ENCODE measurements at places on chromosomes 16 and 17.

DNA sequence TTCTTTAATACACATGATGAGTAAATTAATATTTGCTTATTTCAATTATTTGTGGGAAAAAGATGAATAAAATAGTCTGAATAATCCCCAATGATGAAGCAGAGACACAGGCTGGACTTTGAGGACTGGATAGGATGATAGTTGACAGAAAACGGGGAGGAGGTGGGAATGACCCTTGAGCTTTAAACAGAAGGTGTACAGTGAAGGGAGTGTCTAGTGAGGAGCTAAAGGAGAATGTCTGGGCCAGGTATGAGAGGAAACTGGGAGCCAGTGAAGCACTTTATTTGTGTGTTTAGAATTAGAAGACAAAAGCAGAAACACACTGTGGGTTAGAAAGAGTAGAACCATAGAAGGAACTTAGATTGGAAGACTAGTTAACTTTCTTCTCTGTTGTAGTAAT is 230.4 kb upstream of the CA10 start:
- DNase-seq, result no peak

GRCh38 chr17:56231693-56232092 is 78.4 kb downstream of the ANKFN1 start:
- no peak for DNase-seq

DNA sequence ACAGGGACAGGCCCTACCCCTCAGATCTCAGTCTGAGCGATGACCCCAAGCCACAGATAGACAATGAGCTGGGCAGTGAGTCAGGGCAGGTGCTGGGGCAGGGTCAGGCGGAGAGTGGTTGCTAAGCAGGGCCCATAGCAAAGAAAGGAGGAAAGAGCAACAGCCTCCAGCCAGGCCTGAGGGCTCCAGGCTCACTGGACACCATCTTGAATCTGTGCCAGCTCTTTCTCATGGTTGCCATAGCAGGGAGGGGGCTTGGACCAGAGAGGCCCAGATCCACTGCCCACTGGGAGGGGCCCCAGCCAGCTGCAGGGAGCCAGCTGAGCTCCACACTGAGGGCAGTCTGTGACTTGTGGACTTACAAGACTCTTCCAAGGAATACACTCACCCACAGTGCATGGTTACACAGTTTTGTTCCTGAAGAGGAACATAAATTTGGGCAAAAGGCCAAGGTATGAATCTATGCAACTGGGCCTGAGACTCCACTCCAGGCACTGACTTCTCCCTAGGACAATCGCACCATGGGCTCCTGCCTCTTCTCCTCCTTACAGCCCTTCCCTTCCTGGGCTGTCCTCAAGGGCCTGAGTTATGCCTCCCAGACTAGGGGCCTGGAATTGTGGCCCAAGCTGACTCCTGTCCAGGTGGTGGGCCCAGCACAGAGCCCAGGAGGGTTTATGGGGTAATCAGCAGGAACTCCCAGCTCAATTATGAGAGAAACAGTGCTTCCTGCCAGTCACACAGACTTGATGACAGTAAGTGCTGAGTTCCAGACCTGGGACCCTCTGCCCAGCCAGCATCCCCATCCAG is 59.9 kb downstream of the BEAN1 start:
- no peak for DNase-seq

- no peak for DNase-seq
These were observed 19.1 kb downstream of the CUEDC1 start for GRCh38 chr17:57935833-57936807.

DNA sequence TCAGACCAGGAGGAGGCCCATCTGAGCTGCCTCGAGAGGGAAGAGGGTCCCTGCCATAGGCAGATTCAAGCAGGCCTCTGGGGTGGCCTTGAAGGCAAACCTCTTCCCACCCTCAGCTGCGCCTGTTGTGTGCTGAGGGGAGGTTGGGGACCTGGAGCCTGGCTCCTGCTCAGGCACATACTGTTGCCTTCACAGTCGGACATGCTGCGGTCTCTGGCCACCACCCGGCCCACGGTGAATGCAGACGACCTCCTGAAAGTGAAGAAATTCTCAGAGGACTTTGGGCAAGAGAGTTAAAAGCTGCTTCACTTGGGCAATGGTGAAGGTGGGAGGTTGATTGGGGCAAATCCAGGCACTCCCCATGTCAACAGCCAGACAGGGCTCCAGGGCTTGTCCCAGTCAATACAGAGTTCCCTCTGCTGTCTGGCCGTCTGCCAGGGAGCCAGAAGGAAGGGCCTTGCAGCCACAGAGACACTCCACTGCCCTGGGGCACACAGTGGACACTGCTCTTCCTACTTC is 6.3 kb downstream of the PDF start:
- no peak for DNase-seq

DNA sequence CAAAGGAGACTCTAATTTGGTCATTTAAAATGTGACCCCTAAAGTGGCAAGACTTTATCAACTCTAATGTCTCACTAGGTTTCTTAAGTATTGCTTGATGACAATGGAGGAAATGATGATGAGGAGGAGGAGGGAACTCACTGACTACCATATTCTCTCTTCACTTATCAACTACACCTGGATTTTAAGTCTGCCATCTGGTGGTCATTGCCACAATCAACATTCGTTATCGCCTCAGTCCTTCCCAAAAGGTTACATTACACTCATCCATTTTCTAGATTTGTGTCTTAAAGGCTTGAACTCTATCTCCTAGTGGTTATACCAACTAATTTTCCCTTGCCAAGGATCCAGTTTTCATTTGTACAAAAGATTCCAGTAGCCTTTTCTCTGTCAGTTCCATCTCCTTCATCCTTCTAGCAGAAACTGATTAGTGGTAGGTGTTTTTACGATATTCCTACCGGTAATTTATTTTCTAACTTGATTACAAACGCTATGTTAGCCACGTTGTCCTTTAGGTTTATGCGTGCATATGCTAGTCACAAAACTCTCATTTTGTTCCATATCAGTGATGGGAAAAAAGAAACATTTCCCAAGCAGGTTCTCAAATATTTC is 114.6 kb upstream of the NOG start:
- DNase-seq, result no peak

GRCh38 chr16:56844056-56844455 is 21.0 kb upstream of the SLC12A3 start:
- DNase-seq, result no peak

GRCh38 chr17:14306596-14306995 is 5.7 kb downstream of the HS3ST3B1 start:
- no peak for DNase-seq

DNA sequence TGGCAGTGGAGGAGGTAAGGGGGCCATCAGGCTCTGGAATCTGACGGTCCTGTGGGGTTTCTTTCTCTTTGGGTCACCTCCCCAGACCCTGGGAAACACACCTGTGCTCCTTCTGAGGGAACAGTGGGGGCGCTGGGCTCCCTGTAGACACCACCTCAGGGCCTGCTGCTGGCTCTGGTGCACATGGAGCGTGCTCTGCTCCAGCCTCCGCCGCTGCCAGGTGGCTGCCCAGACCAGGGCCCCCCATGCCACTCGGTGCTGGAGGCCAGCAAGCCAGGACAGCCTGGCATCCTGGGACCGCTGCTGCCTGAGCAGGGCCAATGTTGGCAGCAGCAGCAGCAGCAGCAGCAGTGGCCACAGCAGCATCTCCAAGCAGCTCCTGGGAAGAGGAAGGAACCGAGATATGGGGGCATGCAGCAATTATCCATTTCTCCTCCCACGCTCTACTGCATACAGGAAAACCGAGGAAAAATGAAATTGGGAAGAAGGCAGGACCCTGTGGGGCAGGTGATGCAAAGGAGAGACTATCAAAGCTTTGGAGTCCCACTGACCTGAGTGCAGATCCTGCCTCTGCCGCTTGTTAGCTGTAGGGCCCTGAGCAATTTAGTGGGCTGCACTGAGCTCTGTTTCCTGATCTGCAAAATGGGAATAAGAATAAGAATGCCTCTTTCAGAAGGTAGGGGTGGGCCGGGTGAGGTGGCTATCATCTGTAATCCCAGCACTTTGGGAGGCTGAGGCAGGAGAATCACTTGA is 902 bp downstream of the GHDC start:
- no peak for DNase-seq

DNA sequence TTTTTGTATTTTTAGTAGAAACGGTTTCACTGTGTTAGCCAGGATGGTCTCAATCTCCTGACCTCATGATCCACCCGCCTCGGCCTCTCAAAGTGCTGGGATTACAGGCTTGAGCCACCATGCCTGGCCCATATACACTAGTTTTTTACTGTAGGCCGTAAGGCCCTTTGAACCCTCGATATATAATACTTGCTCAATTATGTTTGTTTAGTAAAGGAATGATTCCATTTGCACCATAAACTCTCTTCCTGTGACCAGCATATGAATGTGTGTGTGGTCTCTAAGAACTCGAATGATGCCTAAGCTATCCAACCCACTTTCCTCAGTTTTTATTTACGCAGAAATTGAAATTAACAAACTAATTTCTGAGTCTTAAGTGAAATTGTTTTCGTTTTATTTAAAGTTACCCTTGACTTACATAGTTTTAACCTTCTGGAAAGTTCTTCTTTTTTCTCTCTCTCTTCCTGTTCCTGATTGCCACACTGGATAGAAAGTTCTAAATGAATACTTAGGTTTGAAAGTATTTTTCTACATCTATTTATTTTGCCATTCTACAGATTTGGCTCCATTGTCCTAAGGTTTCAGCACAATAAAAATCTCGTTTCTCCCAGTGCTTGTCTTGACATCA is 37.9 kb downstream of the PIGL start:
- DNase-seq, result no peak

GRCh38 chr16:25875956-25876598 is 184.3 kb downstream of the HS3ST4 start:
- no peak for DNase-seq

GRCh38 chr17:31842195-31843069 is 16.6 kb downstream of the COPRS start:
- DNase-seq, result no peak

DNA sequence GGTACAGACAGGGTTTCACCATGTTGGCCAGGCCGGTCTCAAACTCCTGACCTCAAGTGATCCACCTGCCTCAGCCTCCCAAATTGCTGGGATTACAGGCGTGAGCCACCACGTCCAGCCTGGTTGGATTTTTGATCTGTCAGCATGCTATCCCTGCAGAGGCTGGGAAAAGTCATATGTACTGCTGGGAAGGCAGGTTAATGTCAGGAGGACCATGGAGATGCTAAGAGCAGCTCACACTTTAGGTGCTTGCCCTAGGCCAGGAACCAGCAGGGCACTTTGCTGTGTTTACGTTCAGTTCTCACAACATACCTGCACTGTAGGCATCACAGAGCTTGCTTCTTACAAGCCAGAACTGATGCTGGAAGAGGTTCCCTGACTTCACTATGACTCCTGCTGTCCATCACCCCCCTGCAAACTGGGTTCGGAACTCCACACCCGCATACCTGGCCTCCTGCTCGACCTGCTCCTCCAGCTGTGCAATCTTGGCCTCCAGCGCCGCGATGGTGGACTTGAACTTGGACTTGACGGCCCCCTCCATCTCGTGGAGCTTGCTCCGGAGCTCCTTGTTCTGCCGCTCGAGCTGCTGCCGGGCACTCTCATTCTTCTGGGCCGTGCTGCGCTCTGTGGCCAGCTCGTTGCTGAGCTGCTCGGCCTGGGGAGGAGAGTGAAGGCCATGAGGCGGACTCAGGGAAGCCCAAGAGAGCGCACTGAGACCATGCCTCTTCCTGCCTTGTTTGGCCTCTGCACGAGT is 66.8 kb downstream of the NDE1 start:
- DNase-seq, result no peak

DNA sequence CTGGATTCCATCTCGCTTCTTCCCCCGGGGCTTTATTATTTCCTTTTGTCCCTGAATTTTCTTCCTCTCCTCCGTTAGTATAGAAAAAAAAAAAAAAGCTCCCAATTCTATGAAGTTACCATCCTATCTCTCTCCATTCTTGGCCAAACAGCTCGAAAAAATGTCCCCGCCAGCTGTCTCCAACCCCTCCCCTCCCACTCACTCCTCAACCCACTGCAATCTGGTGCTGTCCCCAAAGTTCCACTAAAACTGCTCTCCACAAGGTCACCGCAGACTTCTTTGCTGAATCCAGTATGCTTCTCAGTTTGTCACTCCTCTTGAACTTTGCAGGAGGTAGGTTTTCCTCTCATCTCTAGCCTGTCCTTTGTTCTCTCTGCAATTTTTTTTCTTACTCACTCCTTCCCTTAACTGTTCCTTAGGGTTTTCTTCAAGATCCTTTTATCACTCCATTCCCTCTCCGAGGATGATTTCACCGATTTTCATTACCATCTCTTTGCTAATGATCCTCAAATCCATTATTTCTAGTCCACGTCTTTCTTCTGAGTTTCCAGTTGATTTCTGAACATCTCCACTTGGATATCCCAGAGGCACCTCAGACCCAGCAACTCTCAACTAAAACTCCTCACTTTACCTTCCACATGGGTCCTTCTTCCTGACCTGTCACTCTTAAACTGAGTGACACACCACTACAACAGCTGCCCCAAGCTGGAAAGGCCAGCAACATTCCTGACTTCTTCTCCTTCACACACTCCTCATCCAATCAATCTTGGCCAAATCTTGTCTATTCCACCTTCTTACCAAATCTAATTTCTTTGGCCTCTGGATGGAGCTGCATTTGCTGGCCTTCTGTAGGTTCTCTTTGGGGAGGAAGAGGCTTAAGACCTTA is 1.5 kb upstream of the SUMO2 start:
- no peak for DNase-seq

GRCh38 chr17:78929908-78930775 is 5.0 kb upstream of the TIMP2 start:
- no peak for DNase-seq

GRCh38 chr16:30018731-30019158 is 4.3 kb upstream of the C16orf92 start:
- DNase-seq, result no peak

- DNase-seq, result no peak
These were observed 145.8 kb upstream of the CDH5 start for GRCh38 chr16:66220702-66221101.

DNA sequence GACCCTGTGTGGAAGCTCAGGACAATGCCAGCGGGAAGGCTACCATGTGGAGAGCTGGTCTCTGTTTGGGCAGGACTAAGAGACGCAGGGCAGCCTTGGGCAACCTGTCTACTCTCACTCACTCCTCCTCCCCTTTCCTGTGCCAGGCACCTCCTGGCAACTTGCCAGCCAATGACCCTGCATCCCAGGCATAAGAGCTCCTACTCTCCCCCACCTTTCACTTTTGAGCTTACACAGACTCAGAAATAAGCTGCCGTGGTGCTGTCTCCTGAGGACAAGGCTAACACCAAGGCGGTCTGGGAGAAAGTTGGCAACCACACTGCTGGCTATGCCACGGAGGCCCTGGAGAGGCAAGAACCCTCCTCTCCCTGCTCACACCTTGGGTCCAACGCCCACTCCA is 2.6 kb downstream of the HBM start:
- DNase-seq, result no peak

All from NCI-H1436 treated with DMSO at 0.1 percent for 48 hours (cell line).